ENCODE measurements at places on chromosomes 3 and 15. TPM values are rescaled to one million over a fixed set of nuclear protein-coding genes. Genes with fewer than 3 reads are reported as not detected.
A peak's percentile ranks its signal among the peaks of the same experiment; 100 is the strongest.

The SNX22 gene
- total RNA-seq = 9.9 TPM

The CEMIP gene
- total RNA-seq = 75.8 TPM

The ETV5 gene
- total RNA-seq = 19.1 TPM

DNA sequence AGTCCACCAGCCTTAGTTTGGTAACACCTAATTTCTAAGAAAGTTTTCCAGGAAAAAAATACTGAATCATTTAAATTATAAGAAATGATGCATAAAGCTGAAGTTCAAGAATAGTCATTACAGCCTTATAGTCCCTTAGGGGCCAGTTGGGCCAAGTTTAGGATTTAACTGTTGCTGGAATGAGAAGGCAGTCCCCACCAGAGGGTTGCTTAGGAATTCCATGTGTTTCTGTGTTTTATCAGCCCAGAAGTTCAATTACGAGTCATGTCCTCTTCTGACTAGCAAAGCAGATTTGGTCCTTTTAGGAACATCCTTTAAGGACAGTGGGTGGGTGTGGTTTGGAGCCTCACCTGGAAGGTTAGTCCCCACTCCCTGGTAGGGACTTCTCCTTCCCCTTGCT is 57.0 kb upstream of the NR2E3 start:
- no peaks in the 10 kb centered on the region for H3K4me1 ChIP-seq
- peaks cover 8% of the 10 kb centered on the region for H3K36me3 ChIP-seq
- no peak for DNase-seq
- no peaks in the 10 kb centered on the region for H3K27me3 ChIP-seq
- H3K27ac ChIP-seq = no peak overlapping the region
- no peak overlapping the region for H3K4me3 ChIP-seq

DNA sequence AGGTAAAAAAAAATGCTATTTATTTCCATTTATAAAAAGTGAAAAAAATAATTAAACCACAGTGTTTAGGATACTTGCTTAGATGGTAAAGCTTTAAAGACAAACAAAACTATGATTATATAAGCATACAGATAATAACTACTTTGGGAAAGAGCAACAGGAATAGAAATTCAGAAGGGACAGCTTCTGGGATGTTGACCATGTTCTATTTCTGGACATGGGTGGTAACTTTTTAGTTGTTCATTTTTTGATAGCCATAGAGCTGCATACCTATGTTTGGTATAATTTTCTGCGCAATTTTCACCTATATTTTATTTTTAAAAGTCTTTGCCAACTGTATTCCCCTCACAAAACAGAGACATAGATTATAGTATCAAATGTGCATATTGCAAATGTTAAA is 572.0 kb upstream of the NR2F2 start:
- H3K27ac ChIP-seq = no peak overlapping the region
- no peaks in the 10 kb centered on the region for H3K27me3 ChIP-seq
- no peaks in the 10 kb centered on the region for H3K4me1 ChIP-seq
- no peaks in the 10 kb centered on the region for H3K36me3 ChIP-seq
- no peak overlapping the region for H3K4me3 ChIP-seq

DNA sequence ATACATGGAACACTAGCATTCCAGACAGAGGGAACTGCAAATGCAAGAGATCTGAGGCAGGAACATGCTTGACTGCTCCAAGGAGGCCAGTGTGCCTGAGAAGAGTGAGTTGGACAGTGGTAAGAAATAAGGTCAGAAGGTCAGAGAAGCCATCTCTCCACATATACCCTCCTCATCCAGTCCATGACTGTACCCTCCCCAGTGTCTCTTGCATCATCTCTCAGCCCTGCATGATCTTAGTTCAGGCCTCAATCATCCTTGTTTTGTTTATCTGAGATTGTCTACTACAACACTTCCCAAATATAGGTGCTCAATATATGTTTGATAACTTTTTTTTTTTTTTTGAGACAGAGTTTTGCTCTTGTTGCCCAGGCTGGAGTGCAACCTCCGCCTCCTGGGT is 5.5 kb upstream of the RSL24D1 start:
- no peak overlapping the region for H3K27ac ChIP-seq
- no peak for DNase-seq
- no peak overlapping the region for H3K4me3 ChIP-seq
- H3K4me1 ChIP-seq = no peaks in the 10 kb centered on the region
- H3K36me3 ChIP-seq = no peaks in the 10 kb centered on the region
- H3K27me3 ChIP-seq = no peaks in the 10 kb centered on the region

- no peaks in the 10 kb centered on the region for H3K4me1 ChIP-seq
- no peaks in the 10 kb centered on the region for H3K36me3 ChIP-seq
- no peaks in the 10 kb centered on the region for H3K27me3 ChIP-seq
- no peak overlapping the region for H3K4me3 ChIP-seq
- DNase-seq = no peak
Observed at GRCh38 chr3:178404961-178405360, 131.3 kb upstream of the KCNMB2 start.

- DNase-seq = no peak
- H3K27me3 ChIP-seq = no peaks in the 10 kb centered on the region
- H3K4me1 ChIP-seq = no peaks in the 10 kb centered on the region
- H3K36me3 ChIP-seq = no peaks in the 10 kb centered on the region
- H3K4me3 ChIP-seq = no peak overlapping the region
Observed at GRCh38 chr3:101903451-101903871, 54.1 kb downstream of the NFKBIZ start.

GRCh38 chr3:64021922-64022321 is 1.4 kb downstream of the PSMD6 start:
- H3K27me3 ChIP-seq = no peaks in the 10 kb centered on the region
- peaks cover 8% of the 10 kb centered on the region for H3K4me1 ChIP-seq
- no peak overlapping the region for H3K27ac ChIP-seq

GRCh38 chr3:117059956-117060270 is 350.3 kb downstream of the TUSC7 start:
- H3K27ac ChIP-seq = no peak overlapping the region
- no peak for DNase-seq
- no peaks in the 10 kb centered on the region for H3K27me3 ChIP-seq
- no peaks in the 10 kb centered on the region for H3K36me3 ChIP-seq
- no peak overlapping the region for H3K4me3 ChIP-seq
- no peaks in the 10 kb centered on the region for H3K4me1 ChIP-seq

DNA sequence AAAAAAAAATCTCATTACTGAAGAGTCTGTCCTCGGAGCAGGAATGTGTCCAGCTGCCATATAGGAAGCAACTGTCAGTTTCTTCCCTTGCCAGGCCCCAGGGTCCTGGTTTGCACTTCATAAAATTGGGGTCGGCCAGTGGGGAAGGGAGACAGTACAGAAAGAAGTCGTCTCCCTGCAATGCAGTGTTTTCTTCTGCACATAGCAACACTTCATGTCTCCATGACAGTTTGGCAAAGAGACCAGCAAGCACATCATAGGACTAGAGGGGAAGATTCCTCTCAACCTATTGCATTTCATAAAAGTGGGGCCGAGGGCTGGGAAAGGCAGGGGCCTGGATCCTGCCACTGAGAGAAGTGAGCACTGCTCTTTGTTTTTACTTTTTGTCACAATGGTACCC is 138.2 kb upstream of the HACD2 start:
- H3K36me3 ChIP-seq = no peaks in the 10 kb centered on the region
- H3K4me3 ChIP-seq = no peak overlapping the region
- no peak overlapping the region for H3K27ac ChIP-seq
- peaks cover 32% of the 10 kb centered on the region for H3K4me1 ChIP-seq
- H3K27me3 ChIP-seq = no peaks in the 10 kb centered on the region

DNA sequence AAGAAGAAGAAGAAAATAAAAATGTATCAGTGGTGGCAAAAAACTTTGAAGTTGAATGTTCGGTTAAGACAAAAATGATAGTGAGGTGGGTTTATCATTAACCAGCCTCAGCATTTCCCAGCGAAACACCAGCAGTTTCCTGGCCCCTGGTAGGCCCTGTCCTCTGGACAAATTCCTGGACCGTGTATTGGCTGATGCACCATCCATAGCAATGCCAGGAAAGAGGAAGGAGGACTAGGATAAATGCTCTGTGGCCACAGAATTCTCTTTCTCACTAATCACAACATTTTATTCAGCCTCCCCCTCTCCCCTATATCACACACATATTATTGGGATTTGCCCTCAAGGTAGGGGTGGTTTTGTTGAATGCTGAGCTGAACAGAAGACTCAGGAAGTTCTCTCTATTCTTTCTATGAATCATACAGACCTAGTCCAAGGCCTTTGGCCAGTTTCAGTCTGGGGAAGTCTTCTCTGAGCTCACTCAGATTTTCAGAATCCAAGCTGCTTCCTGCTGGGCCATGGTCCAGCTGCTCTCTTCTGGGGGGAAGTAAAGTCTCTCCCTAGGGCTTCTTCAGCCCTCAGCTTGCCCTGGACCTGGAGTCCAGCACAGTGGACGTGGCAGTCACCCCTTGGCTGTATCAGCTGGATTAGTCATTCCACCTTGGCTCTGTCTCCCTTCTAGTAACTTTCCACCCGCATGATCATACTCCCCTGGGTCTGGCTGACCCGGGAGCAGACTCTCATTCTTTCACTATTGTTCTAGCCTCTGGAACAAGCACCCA is 27.6 kb downstream of the SLC28A1 start:
- no peak for DNase-seq
- no peaks in the 10 kb centered on the region for H3K27me3 ChIP-seq
- no peaks in the 10 kb centered on the region for H3K36me3 ChIP-seq
- H3K4me3 ChIP-seq = no peak overlapping the region
- peaks cover 15% of the 10 kb centered on the region for H3K4me1 ChIP-seq
- peak overlapping the region; percentile 17 for H3K27ac ChIP-seq

DNA sequence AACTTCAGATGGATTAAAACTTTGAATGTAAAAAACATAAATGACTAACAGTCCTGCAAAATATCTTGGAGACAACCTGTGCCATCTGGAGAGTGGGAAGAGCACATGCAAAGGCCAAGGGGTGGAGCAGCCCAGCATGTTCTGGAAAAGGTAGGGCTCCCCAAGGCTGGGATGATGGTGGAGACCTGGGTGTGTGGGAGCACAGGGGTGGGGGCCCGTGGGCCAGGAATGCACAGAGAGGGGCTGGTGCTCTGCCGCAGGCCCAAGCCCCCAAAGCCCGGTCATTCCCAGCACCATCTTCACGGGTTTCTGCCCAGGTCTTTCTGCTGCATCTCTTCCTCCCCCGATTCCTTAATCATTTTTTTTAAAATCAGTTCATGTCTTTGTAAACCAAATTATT is 9.7 kb upstream of the GATA2 start:
- peaks cover 3% of the 10 kb centered on the region for H3K4me1 ChIP-seq
- no peaks in the 10 kb centered on the region for H3K36me3 ChIP-seq
- DNase-seq = no peak
- peaks cover 31% of the 10 kb centered on the region for H3K27me3 ChIP-seq
- no peak overlapping the region for H3K27ac ChIP-seq
- H3K4me3 ChIP-seq = no peak overlapping the region

- no peaks in the 10 kb centered on the region for H3K27me3 ChIP-seq
- no peaks in the 10 kb centered on the region for H3K36me3 ChIP-seq
- DNase-seq = no peak
- no peak overlapping the region for H3K4me3 ChIP-seq
- H3K27ac ChIP-seq = no peak overlapping the region
- no peaks in the 10 kb centered on the region for H3K4me1 ChIP-seq
Observed at GRCh38 chr15:39599871-39600270, 19.0 kb downstream of the THBS1 start.

- peak overlapping the region; percentile 62 for H3K4me3 ChIP-seq
- no peak for DNase-seq
- H3K27me3 ChIP-seq = no peaks in the 10 kb centered on the region
- H3K27ac ChIP-seq = no peak overlapping the region
- no peaks in the 10 kb centered on the region for H3K36me3 ChIP-seq
Observed at GRCh38 chr3:15333099-15333955, 941 bp upstream of the SH3BP5 start.

GRCh38 chr3:159987291-159987711 is 1.3 kb upstream of the IL12A start:
- peaks cover 25% of the 10 kb centered on the region for H3K4me1 ChIP-seq
- no peak for DNase-seq
- peaks cover 5% of the 10 kb centered on the region for H3K27me3 ChIP-seq
- no peak overlapping the region for H3K27ac ChIP-seq

DNA sequence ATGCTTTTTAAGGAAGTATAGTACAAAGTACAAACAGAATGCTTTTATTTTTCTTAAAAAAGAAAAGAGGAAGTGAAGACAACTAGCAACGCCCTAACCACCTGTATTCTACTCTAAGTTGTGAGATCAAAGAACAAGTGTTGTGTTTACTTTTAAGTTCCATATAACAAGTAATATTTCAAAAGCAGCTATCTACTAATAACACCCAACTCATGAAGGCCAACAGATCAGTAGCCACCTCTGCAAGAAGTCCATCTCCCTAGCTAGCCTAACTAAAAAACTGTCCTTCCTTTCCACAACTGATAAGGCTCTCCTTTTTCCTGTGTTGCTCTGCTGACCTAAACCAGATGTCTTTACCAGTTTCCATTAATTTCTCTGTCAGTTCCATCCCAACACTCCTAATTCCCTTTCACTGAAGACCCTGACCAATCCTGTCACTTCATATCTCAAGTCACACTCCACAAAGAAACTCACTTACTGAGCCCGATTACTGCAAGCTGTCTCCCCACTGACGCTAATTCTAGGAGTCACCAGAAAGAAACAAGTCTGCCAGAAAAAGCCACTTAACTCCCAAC is 26.9 kb downstream of the PHC3 start:
- no peak overlapping the region for H3K27ac ChIP-seq
- no peaks in the 10 kb centered on the region for H3K4me1 ChIP-seq
- peaks cover 10% of the 10 kb centered on the region for H3K36me3 ChIP-seq
- no peak overlapping the region for H3K4me3 ChIP-seq
- no peaks in the 10 kb centered on the region for H3K27me3 ChIP-seq

DNA sequence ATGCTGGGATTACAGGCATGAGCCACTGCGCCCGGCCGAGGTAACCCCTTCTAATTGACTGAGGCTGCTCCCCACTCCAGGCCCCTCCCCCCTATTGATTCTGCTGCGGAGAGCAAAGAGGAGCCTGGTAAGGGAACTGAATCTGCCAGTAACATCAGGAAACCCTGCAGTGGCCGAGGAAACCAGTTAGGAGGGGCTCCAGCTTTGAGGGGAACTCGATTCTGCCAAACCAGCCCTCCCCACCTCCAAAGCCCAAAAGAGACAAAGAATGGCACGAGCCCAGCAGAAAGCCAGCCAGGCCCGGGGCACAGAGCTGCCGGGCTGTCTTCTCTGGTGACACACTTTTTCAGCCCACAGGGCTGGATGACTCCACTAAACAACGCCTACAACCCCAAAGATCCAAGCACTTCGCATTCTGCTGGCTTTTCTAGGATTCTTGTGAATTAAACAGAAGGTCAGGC is 15.0 kb upstream of the ACAD9 start:
- DNase-seq = peak; percentile 64
- H3K4me3 ChIP-seq = no peak overlapping the region
- no peaks in the 10 kb centered on the region for H3K27me3 ChIP-seq
- peak overlapping the region; percentile 80 for H3K27ac ChIP-seq
- H3K36me3 ChIP-seq = peaks cover 11% of the 10 kb centered on the region
